Kidney epithelial cell (primary cell): ENCODE measurements at places on chromosomes 4 and X. TPM values are rescaled to one million over a fixed set of nuclear protein-coding genes. Genes with fewer than 3 reads are reported as not detected.

DGAT2L6 gene
- total RNA-seq = not detected in 2 replicates

CD99L2 gene
- total RNA-seq = 28.1 and 29.8 TPM in 2 replicates

TENM3 gene
- total RNA-seq = 11.2 and 21.8 TPM in 2 replicates

XK gene
- total RNA-seq = 0.34 and 1.1 TPM in 2 replicates

GSPT2 gene
- total RNA-seq = 6.6 and 9.9 TPM in 2 replicates

IDS gene
- total RNA-seq = 50.1 and 62.0 TPM in 2 replicates

HSD17B13 gene
- 0.04 and 0.14 TPM in 2 replicates for total RNA-seq

H2BW2 gene
- not detected in 2 replicates for total RNA-seq

COL4A6 gene
- 1.2 and 1.8 TPM in 2 replicates for total RNA-seq

DNA sequence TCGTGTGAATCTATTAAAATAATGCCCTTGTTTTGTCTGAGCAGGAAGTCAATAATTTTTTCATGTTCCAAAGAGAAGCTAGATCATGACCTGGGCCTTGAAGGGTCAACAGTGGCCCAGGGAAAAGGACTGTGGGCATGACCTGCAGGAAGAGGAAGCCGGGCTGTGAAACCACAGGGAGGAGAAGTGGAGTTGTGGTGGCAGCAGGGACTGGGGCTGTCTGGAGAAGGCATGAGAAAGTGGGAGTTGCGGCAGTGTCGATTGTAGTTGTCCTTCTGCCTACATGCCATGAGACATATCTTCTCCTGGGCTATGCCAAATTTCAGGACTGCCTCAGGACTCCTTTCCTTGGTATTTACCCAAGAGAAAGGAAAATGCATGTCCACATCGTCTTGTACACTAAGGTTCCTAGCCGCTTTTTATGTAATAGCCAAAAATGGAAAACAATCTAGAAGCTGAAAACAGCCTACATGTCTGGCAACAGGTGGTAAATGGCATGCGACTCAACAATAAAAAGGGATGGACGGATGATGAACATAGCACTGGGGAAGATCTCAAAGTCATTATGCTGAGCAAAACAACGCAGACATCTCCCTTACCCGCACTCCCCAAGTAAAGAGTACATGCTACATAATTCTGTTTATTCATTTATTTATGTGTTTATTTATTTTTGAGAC, 13.6 kb upstream of the PTTG2 start:
- DNase-seq = no peak

DNA sequence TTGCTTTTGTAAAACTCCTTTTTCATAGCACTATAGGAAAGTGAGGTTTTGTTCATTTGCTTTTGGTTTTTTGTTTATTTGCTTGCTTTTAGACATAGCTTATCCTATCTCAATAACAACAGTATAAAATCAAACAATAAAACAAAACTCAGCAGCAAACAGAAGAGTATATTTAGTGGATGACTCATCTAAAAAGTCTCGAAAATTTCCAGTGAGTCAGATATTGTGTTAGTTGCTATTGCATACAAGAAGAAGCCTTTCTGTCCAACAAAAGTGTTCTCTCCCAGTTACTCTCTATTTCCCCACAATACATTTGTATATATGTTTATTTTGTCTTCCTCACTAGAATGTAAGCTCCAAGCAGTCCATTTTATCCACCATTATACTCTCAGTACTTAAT, 36.0 kb upstream of the NPNT start:
- peak; percentile 4 for DNase-seq

- DNase-seq = no peak
Measured at GRCh38 chr4:138181287-138181686, 60.9 kb downstream of the SLC7A11 start.

DNA sequence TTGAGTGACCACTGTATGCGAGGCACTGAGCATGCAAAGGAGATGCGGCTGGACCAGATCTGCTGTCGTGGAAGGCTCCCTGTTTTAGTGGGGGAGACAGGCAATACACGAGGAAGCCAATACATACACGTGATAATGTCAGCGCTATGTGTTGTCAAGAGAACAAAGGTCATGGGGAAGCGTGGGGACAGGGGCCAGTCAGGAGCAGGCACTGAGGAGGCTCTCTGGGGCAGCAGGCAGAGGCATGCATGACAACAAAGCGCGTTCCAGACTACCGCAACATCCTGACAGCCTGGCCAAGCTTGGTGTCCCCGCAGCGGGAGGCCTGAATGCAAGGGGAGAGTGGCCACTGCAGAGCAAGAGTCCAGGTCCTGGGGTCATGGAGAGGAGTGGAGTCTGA, 61.9 kb downstream of the DCTD start:
- no peak for DNase-seq

DNA sequence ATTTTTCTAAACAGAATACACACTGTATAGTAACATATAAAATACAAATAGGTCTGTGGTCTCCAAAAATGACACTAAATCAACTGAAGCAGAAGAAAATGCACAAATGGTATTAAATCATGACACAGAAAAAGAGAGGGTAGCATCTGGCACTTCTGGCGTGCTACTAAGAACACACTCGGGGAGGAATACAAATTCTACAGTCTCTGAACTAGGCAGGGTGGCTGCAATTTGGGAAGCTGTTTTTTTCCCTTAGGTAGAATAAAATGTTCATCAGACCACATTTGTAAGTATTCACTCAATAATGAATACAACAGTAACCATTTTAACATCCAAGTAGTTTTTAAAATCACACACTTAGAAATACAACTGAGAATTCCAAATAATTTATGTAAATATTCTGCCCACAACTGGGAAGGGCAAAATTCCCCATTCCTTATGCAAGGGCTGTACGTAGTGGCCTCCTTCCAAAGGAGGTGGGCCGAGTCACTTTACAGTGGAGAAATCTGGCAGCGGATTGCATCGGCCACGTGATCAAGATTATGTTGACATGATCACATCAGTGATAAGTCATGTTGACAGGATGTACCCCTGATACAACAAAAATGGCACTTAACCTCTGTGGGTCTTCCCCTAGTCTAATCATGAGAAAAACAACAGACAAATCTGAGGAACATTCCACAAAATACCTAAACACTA, 101.1 kb downstream of the TSPAN5 start:
- DNase-seq = no peak

- DNase-seq = no peak
Measured at GRCh38 chr4:90845777-90846176, 718.6 kb downstream of the CCSER1 start.

DNA sequence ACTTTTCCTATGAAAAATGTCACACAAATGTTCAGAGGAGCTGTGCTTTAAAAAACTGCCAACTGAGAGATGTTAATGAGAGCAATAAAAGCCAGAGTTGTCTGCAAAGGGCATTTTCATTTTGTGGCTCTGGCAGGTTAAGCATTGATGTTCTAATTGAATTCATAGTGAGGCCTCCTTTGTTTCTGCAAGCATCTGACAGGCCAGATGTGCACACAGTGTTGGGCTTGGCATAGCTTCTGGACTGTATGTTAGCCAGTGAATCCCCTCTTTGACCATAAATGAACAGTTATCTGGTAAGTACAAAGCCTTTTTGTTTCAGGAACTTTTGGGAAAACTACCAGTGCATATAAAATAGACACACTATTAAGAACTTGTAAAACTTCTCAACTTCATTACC, 81.9 kb downstream of the JADE3 start:
- no peak for DNase-seq

DNA sequence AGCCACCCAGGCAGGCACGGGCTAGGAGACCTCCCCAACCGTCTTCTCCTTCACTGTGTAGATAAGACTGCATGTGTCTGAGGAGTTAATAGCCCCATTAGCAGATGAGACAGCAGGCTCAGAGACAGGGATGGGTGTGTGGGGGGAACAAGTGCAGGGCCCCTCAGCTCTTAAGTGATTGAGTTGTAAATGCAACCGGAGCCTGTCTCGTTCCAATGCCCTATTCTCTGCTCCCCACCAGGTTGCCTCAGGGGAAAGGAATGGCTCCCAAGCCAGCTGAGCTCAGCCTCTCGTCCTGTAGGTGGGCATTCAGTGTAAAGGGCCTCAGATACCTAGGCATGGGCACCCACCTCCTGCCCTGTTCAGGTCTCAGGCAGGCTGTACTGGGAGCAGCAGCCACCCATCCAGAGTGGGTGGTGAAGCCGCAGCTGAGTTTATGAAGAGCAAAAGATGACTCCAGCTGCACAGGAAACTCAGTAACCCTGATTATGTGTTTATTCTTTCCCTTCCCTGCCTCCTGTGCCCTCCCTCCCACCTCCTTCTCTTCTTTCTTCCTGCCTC, 87.3 kb downstream of the PJA1 start:
- DNase-seq = no peak

DNA sequence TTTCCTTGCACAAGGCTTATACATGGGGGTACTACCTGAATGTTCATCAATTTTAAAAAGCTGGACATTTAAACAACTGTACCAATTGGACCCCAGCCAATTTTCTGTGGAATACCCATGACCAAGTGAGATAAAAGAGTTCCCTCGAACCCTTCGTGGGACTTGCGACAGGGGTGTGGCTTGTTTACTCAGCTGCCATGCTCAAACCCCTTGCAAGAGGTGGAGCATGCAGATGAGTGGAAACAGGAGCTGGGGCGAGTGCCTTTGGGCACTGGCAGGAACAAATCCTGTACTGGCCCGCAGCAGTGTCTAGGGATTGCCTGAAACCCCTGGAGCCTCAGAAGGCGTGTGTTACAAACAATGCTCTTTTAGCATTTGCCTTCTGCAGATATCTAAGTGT, 144.2 kb downstream of the PDHA2 start:
- no peak for DNase-seq

DNA sequence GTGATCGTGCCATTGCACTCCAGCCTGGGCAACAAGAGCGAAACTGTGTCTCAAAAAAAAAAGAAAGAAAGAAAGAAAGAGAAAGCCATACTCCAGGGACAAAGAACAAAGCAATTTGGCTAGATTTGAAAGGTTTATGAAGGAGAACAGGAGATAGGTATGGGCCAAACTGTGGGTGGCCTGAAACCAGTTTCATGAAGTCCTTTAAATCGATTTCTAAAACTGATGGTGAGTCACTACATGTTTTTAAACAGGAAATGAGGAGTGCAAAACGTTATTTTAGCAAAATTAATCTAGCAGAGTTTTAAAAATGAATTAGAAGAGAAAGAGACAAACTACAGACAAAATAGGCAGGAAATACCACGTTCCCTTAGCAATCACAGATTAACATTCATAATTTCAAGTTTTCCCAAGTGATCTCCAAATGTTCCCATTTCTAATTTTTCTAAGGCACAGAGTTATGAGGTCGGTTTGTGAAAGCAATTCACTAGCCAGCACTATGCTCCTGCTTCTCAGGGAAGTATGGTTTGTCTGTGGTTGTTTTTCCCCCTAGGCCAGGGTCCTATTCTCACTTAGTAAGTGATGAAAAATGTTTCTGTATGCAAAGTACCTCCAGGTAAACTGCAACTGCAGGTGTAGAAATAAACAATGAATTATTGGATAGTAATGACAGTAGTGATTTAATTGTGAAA, 190.6 kb downstream of the PPP3CA start:
- no peak for DNase-seq

GRCh38 chrX:136495043-136495442, 2.3 kb upstream of the HTATSF1 start:
- no peak for DNase-seq

DNA sequence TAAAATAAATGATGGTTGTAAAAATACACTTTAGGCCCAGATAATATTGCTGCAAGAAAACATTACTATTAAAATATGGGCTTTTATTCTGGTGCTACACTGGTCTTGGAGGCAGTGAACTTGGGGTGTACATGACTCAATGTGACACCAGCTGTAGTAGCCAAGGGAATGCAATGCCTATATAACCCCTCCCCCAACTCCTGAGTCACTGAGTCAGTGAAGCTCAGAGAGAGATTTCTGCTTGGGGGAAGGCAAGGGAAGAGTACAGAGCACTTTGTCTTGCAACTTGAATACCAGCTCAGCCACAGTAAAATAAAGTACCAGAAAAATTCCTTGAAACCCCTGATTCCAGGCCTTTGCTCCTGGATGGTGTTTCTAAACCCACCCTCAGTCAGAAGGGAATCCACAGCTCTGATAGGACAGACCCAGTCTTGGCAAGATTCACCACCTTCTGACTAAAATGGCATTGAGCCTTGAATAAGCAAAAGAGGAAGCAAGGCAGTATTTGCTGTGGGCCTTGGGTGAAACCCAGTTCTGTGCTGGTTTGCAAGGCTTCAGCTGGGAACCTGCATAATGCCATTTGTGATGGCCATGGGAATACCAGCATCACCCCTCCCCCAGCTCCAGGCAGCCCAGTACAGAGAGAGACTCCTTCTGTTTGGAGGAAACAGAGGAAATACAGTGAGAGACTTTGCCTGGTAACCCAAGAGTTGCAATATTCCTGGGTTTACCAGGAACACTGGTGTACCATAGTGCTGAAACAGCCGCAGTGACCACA, 209.9 kb downstream of the IQCM start:
- DNase-seq = peak; percentile 65

DNA sequence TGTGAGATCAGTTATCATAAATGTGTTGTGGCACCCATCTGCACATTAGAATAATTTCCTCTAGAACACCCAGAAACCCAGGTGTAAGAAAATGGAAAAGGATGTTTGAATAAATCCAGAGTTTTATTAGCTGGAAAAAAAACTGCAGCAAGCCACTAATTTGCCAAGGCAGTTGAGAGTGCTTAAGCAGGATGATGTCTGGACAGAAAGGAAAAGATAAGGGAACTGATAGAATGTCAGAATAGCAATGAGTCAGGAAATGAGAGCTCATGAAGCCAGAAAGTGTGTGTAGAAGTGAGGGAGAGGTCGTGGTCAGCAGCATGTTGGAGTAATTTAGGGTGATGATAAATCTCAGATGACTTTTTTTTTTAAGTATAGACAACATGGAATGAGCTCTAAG, 15.2 kb upstream of the NEUROG2 start:
- DNase-seq = no peak

DNA sequence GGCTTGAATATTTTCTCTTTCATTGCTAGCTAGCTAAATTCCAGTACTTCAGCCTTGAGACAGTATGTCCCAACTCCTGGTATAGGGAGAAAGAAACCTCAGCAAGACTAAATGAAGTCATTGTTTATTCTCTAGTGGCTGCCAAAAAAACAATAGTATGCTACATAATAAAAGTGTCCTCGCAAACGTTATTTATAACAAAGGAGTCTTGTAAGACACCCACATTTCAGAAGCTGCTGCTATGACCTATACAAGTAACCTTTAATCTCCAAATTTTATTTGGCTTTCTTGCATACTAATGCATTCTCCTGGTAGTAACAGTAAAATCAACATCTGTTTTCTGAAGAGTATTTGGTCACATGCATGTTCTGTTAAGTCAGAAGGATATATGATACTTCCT, 28.8 kb downstream of the NEK1 start:
- no peak for DNase-seq

- no peak for DNase-seq
Measured at GRCh38 chr4:8343262-8343966, 73.9 kb downstream of the HTRA3 start.

- no peak for DNase-seq
Measured at GRCh38 chr4:36249610-36250009, 5.3 kb upstream of the ARAP2 start.

DNA sequence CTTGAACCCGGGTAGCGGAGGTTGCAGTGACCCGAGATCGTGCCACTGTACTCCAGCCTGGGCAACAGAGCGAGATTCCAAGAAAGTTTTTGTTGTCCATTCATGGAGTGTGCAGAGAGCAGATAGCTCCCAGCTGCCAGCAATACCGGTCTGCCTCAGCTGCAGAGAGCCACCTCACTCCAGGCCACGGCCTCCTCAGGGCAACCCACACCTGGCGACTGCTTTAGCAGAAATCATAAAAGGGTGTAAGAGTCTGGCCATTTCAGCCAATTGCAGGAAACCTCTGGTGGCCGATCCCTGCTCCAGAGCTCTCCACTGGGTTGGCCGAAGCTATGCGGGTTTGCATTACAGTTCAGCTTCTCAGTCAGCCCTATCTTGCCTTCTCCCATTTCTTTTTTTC, 227.4 kb upstream of the BCOR start:
- DNase-seq = no peak

GRCh38 chr4:104395168-104395614, 99.5 kb downstream of the CXXC4 start:
- DNase-seq = no peak
